ENCODE measurements at places on chromosomes 7 and 10.

GRCh38 chr7:66824041-66824440, 83.5 kb downstream of the RABGEF1 start:
- no peak for DNase-seq

GRCh38 chr10:59735296-59735695, 18.0 kb downstream of the MRLN start:
- no peak for DNase-seq

DNA sequence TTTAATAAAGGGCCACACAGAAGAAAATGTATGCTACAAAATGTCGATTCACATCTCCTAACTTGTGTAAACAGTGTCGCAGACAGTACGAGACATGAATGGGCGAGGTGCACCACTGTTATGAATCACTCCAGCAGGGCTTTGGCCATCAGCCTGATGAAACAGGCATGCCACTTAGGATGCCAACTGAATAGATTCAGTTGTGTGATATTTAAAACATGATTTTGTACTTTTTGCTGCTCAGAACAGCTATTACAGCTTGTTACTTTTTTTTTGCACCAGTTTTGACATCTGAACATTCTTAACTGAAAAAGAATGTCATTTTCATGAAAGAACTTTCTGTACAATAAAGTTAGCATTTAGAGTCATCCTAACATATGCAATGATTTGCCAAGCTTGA, 138.1 kb downstream of the VTI1A start:
- no peak for DNase-seq

GRCh38 chr10:110118891-110119621, 88.3 kb upstream of the MXI1 start:
- no peak for DNase-seq

DNA sequence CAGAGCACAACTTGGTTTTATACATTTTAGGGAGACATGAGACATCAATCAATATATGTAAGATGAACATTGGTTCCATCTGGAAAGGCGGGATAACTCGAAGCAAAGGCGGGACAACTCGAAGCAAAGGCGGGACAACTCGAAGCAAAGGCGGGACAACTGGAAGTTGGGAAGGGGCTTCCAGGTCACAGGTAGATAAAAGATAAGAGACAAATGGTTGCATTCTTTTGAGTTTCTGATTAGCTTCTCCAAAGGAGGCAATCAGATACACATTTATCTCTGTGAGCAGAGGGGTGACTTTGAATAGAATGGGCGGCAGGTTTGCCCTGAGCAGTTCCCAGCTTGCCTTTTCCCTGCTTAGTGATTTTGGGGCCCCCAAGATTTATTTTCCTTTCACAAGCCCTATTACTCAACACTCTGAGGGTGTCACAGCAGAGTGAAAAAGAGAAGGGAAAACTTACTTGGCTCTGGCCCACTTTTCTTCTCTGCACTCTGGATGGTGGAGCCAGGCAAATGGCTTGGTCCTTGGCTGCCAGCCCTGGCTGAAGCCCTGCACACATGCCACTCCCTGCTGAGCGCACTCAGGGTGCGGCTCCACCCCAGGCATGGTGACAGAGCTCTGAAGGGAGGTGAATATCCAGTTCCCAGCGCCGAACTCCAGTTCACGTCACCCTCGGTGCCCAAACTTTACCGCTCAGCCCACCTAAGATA, 46.7 kb downstream of the PARD3 start:
- no peak for DNase-seq

- no peak for DNase-seq
Observed at GRCh38 chr10:97427571-97428179, 1.7 kb downstream of the PGAM1 start.

DNA sequence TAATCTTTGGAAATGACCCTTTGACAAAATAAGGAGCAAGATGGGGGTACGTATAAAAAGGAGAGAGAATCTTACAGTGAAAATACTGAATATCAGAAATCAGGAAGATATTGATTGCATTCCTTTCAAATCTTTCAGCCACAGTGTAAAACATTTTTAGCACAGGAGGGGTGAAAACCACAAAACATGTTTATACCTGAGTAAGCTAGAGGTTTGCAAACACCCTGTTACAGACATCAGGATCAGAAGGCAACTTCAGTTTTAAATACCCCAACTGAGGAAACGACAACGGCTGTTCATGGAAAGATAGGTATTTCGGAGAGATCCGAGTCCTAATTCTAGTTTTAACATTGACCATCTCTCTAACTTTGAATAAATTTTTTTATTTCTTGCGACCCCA, 69.1 kb upstream of the ITGB1 start:
- DNase-seq, result no peak

- no peak for DNase-seq
Observed at GRCh38 chr10:128861018-128861901, 605.8 kb upstream of the MGMT start.

GRCh38 chr10:20059084-20059835, 243.0 kb downstream of the PLXDC2 start:
- no peak for DNase-seq

- peak; percentile 44 for DNase-seq
Observed at GRCh38 chr7:108455998-108456677, at the start of gene NRCAM. NRCAM (minus strand) TSS chr7:108456436; CDS start chr7:108240064, 216,372 bp downstream.

DNA sequence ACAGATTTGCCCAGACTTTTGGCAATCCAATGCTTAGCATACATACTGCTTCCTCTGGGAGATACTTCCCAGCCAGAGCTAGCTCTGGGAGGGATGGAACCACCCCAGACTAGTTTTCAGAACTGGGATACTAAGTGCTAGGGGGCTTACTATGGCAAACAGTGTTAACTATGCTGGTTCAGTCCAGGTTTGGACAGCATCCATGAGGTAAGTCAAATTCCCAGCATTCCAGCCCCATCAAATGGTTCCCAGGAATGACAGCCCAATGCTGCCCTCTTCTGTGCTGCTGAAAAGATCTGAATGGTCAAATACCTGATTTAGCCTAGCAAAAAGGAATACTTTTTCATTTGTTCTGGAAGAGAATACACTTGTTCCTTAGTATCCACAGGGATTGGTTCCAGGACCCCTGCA, 141.7 kb upstream of the CCDC6 start:
- no peak for DNase-seq

DNA sequence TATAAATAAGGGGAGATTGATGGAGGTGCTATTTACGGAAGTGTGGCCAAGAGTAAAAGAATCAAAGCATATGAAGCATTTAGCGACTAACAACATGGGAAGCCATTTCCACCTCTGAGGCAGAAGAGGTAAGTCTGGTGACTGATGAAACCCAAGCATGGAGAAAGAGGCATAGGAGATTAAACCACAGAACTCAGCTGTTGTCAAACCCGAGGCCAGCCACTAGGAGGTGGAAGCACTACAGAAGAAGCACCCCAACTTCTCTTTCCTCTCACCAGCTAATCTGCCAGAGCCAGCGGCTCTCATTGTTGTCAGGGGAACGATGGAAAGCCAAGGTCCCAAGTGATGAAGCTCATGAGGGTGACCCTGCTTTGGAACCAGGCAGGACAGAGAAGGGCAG, 19.6 kb upstream of the CNTNAP2 start:
- no peak for DNase-seq

All from NCI-H1048 (cell line).